ENCODE measurements at places on chromosomes 6 and 20.

DNA sequence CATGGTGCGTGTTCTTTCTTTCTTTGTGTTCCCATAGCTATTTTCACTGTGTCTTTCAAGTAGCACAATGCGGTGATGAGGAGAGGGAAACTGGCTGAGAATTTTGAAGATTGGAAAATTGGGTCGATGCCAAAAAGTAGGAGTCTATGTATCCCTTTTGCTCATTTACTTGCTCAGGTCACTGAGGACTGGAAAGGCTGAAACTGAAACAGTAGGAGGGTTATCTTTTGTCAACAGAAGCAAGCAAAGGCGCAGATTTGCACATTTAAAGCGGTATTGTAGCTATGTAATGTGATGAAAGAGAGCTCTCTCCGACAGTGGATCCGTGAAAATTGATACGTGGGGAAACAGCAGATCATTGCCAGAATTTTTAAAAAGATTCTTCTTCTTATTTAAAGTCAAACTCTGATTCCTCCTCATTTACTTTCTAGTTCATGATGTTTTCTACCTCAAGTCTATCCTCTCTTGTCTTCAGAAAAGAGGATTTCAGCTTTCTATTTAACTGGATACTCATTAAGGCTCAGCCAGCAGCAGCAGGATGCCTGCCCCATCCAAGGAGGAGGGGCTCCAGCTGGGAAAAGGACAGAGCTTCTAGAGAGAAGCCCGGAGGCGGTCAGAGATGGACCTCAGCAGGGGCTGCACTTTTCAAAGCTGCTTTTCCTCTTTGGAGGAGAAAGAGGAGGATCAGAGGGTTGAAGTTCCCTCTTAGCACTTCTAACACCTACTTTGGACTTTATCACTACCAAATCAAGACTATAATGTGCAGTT is 15.9 kb upstream of the FYN start:
- no peak for DNase-seq

GRCh38 chr6:49462599-49462926 is 490 bp downstream of the MMUT start:
- DNase-seq, result no peak

DNA sequence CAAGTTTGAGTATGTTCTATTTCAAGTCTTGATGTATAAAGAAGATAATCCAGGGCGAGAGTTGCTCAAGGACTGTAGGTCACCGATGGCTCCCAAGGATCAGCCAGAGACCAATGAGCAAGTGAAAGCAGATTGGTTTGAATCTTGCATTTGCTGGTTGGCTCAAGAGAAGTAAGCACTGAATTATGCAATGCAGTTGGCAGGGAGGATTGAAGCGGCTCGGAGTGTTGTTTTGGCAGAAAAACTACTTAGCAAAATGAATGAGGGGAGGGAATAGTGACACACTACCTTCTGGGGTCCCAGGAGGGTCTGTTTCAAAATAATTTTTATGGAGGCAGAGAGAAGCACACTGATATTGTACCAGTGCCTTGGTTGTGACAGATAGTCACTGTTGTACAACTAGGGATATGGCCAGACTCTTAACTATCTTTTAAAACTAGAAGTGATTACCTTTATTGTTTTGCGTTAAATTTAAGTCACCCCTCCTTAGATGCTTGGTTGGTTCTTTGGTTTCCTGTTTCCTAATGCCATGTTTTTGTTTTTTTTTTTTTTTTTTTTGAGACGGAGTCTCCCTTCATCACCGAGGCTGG is 15.7 kb downstream of the SASH1 start:
- peak; percentile 35 for DNase-seq

- no peak for DNase-seq
These were observed 8.9 kb downstream of the SLC22A3 start for GRCh38 chr6:160357088-160357487.

DNA sequence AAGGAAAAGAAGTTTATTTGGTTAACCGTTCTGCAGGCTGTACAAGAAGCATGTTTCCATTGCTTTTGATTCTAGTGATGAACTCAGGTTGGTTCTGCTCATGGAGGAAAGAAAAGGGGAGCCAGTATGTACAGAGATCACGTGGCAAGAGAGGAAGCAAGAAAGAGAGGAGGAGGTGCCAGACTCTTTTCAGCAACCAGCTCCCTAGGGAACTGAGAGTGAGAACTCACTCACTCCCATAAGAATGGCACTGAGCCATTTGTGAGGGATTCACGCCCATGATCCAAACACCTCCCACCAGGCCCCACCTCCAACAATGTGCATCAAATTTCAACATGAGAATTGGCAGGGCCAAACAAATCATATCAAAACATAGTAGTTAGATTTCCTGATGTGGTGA is 649.1 kb downstream of the EPM2A start:
- no peak for DNase-seq

GRCh38 chr6:166710084-166710483 is 83.0 kb upstream of the RPS6KA2 start:
- no peak for DNase-seq

- DNase-seq, result no peak
These were observed 185.6 kb downstream of the TSHZ2 start for GRCh38 chr20:53157443-53158408.

GRCh38 chr6:148238713-148239112 is 103.9 kb upstream of the SASH1 start:
- no peak for DNase-seq

- DNase-seq, result no peak
These were observed 82.9 kb upstream of the FOXP4 start for GRCh38 chr6:41463062-41463930.

DNA sequence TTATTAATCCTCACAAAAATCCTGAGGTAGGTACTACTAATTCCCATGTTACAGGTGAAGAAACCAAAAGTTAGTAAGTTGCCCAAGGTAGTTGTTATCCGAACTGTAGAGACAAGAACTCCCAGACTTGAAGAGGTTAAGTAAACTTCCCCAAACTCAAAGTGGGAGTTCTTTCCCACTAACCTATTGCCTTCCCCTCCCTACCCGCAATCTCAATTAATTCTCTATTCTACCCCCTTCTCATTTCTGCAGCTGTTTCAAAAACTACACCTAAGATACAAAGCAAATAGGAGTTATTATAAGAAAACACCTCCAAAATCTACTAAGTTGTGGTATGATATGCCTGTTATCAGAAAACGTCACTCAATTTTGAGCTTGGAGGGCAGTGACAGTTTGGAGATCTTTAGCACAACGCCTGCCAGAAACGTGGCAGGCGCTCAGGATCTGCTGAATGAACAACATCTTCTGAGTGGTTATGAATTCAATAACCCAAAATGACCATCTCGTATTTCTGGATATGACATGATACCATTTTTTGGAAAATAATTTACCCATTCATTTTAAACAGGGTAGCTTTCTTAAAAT is 7.1 kb downstream of the CSNK2A1 start:
- no peak for DNase-seq

GRCh38 chr6:151265282-151265681 is 25.5 kb downstream of the AKAP12 start:
- DNase-seq, result no peak

GRCh38 chr6:16559071-16559470 is 202.2 kb downstream of the ATXN1 start:
- DNase-seq, result no peak

- DNase-seq, result peak; percentile 74
These were observed 47.8 kb upstream of the TAGAP start for GRCh38 chr6:159092631-159093030.

GRCh38 chr20:49349694-49350252 is 71.9 kb upstream of the ZNFX1 start:
- DNase-seq, result no peak

- no peak for DNase-seq
These were observed 563.1 kb upstream of the JARID2 start for GRCh38 chr6:14682812-14683211.

Measured in SIG-M5 (cell line).